ENCODE measurements at places on chromosomes 5 and 9.

DNA sequence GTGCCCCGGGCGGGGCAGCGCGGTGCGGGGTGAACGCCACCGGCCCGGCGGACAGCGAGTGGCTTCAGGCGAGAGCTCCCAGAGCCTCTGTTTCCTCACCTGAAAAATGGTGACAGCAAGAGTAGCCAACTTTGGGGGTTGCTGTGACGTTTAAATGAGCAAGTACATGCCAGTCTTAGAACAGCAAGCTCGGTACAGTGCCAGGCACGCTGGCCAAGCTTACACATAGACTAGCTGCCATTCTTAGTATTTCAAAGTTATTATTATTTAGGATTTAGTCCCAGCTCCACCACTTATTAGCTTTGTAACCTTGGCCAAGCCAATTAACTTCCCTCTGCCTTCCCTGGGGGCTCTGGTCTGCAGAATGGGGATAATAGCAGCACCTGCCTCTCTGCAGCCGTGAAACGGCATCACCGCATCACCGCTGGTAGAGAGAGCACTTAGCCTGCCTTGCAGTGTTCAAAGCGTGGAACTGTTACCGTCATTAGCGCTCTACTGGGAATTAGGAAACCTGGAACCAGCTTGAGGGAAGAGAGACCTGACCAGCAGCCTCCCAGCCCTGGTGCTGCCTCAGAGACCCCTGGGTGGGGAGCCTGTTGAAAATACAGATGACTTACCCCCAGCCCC, at the start of gene C9orf50:
TSS of gene C9orf50 (minus strand) at position 433 of the 627 bp plus-strand sequence. CDS start 527 bp downstream, outside the sequence.
- no peak for DNase-seq

- DNase-seq, result no peak
Measured at GRCh38 chr5:31861601-31862000, 222.7 kb downstream of the PDZD2 start.

DNA sequence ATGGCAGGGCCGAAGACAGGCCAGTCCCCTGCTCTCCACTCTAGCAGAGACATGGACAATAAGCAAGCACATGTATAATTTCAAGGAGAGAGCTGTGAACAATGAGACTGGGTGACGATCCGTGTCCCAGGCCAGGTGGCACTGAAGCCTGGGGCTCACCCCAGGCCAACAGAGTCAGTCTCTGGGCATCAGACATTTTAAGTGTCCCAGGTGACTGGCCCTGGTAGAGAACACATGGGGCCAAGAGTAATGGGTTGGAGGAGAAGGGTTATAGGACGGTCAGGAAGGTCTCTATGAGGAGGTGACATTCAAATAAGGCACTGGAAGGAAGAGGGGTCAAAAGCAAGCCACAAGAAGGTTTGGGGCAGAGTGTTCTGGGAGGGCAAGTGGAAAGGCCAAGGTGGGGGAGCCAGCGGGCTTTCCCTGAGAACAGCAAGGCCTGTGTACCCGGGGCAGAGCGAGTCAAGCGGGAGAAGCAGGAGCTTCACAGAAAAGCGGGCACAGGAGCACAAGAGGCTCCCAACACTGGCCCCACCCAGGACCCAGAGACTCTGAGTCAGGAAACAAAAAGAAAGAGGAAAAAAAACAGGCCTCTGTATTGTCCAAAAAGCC, 1.1 kb upstream of the AKNA start:
- DNase-seq, result no peak

DNA sequence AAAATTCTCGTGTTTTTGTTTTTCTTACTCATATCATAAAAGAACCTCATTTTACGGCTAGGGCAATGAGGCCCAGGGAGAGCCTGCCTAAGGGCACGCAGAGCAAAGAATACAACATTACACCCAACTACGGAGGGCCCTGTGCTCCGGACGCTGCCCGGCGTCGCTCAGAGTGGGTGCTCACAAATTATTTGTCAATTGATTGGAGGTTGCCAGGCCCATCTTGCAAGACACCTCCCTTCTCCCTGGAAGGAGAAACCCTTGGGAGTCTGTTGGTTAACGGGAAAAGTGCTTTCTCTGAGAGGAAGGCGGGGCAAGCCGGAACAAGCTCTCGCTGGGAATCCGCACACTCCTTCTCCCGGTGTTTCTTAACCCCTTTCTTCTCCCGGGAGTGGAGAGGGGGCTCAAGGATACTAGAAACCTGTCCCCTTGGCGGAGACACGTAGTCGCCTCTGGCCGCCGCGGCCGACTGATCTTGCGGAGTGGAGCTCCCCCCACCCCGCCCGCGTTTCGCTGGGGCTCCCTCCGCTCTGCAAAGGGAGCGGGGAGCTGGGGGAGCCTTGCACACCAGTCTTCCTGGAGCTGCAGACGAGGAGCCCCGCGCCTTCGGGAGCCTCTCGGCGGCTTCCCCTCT, 599.3 kb upstream of the SGCD start:
- DNase-seq, result no peak

GRCh38 chr5:177097016-177097985, 10.6 kb downstream of the FGFR4 start:
- no peak for DNase-seq

GRCh38 chr5:181188700-181189362, 16.2 kb downstream of the TRIM7 start:
- peak; percentile 77 for DNase-seq

DNA sequence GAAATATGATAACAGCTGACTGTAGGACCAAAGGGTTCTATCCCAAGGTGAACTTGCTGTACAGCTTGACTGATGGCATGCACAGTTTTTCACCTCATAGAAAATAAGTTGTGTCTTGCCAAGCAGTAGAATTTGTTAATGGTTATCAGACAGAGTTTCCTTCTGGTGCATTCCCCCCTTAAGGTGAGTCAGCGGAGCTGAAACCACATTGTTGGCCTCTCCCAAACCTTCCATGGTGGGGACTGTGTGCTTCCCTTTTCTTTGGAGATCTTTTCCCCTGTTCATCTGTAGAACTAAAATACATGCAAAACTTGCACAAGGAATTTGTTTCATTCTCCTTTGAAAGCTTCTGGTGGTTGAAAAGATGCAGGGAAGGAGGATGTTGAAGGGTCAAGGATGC, 179.8 kb downstream of the FGF1 start:
- DNase-seq, result no peak

DNA sequence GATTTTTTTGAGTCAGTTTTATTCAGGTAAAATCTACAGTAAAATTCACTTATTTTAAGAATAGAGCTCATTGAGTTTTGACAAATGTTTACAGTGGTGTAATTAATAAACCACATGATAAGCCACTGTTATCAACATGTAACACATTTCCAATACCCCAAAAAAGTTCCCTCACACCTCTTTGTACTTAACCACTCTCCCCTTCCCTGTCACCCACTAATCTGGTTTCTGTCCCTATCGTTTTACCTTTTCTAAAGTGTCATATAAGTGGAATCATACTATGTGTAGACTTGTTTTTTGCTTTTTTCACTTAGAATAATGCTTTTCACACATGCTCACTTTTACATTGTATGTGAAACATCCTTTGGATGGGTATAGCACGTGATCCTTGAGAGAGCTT, 127.2 kb downstream of the KDM4C start:
- no peak for DNase-seq

DNA sequence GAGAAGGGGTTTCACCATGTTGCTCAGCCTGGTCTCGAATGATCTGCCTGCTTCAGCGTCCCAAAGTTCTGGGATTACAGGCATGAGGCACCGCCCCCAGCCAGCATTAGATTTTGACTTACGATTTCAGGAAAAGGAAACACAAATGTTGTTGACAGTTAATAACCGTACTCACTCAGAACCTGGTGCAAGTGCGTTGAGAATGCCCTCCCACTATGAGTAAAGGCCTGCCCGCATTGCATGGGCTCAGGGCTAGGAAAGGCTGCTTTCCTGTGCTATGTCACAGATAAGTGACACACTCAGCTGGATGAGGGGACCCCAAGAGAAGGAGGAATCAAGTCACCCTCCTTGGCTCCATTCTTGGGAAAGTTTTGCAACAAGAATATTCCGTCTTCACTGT, 42.4 kb downstream of the NDST1 start:
- DNase-seq, result no peak

DNA sequence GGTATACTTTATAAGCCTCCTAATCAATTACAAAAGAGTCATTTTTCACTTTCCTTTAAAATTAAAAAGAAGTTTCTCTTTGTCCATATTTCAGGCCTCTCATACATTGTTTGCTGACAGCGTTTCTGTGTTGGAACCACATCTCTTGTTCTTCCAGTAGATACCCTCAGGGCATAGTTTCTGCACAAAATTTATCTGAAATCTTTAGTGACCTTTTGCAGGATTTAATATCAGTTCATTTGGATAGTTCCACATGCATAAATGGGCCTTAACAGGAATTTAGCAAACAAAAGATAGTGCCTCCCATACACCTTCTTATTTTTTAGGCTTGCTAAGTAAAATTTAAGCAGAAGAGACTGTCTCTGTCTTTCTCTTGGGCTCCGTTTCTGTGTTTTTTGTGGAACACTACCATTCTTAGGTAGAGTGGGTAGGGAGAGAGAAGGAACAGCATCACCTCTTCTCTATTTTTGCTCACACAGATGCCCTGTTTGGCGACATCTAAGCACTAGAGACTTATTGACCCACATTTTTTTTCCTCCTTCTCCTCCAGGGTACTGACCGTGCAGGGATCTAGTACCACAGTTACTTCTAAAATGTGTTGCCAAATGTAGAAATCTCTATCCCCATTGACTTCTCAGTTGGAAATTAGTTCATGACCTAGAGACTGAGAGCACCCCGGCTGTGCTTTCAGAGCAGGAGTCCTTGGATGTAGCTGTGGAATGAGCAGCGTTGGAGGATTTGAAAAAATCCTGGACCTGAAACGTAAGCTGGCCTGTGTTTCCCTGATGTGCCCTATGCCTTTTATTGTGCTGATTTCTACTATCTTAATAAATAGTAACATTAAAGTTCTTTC, 22.1 kb downstream of the ARHGAP26 start:
- no peak for DNase-seq

DNA sequence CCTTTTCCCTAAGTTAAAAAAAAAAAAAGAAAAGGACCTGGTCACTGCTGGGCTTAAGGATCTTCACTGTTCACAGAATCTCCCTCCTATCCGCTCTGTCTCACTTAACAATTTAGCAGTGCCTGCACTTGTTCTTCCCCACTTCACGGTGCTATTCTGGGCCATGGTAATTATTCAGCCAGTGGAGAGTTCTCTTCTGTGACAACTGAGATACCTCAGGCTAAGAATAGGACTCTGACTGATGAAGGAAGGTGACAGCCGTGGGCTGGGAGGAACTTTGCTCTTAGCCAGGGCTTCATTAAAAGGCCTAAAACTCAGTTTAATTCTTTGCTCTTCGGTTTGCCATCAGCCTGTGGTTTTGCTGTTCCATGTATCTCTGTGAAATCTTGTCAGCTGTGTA, 51.9 kb upstream of the ENTREP1 start:
- DNase-seq, result no peak

DNA sequence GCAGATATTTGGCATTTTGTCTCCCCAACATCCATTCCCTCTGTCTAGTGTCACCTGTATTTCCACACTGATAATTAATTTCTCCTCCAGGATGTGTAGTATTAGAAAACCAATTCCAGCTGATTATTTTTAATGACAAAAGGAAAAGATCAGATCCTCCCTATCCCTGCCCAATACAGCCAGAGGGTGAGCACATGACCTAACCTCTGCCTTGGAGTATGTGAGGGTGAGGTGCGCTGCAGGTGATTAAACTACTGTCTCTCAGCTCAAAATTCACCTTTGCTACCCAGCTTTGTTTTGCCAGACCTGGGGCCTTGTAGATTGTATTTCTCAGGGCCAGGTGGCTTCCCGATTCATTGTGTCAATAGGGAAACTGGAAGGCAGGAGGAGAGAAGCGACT, 402.1 kb downstream of the PRELID2 start:
- DNase-seq, result no peak

- DNase-seq, result no peak
Measured at GRCh38 chr5:132497488-132497997, 7.0 kb upstream of the IRF1 start.

DNA sequence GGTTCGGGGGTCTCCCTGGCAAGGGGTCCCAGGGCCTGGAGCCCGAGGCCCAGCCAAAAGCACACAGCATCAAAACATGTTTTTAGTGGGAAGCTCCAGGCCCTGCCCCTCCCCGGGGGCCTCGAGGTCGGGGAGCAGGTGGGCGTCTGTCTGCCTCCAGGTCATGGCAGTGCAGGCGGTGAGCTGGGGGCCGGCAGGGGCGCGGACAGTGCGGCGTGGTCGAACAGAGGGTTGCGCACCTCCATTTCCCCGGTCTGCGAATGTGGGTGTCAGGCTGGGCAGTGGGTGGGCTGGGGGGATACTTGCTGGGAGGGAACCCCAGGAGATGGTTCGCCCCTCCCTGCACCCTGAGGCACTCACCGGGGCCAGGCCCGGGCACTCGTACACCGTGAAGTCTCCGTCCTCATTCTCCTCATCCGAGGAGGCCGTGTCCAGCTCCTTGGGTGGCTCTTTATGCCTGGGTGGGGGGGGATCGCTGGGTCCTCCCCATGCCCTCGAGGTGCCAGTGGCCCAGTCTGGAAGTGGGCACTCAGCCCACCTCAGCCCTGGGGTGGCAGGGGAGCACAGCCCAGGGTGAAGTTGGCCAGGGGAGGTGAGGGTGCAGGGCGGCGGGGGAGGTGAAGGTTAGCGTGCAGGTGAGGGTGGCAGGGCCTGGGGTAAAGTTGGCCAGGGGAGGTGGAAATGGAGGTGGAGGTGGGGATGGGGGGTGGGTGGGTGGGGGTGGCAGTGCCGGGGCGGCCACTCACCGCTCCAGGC, 6.2 kb downstream of the NPDC1 start:
- DNase-seq, result no peak

- DNase-seq, result no peak
Measured at GRCh38 chr9:136209232-136209631, 4.3 kb upstream of the LHX3 start.

- no peak for DNase-seq
Measured at GRCh38 chr5:169728-170094, 21.6 kb upstream of the LRRC14B start.

GRCh38 chr5:81184749-81185110, 48.4 kb upstream of the CKMT2 start:
- no peak for DNase-seq

GRCh38 chr9:8651070-8651845, 851.7 kb upstream of the DMAC1 start:
- no peak for DNase-seq

DNA sequence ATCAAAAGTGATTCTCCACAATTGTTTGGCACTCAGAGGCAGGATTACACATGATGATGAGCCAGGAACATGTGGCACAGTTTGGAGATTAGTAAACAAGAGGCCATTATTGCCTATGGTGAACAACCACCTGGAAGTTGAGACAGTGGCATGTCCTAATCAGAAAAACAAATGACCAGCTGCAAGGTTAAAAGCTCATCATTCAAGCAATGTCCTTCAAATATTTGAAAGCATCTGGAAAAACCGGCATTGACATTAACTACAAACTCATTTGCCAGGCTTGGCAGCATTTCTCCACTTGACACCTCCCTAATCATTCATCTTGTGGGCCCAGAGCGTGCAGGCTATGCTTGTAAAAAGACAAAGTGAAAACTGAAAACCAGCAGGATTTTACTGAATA, 80.6 kb upstream of the MEGF10 start:
- DNase-seq, result no peak

DNA sequence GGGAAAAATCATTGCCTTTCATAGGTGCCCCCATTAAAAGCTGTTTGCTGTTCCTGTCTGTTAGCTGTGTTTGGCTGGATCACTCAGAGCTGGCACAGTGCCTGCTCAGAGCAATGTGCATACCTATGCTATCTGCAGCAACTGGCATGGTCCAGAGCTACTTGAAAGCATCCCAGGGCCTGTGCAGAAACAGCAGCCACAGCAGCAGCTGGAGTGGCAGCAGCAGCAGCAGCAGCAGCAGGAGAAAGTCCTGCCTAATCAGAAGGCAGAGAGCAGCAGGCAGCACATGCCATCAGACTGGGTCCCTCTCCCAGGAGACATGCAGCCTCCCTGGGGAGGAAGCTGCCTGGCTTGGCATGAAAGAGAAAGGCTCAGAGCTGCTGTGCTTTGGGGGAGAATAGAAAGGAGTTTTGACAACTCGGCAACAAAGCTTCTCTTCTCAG, 243.8 kb upstream of the WWC1 start:
- DNase-seq, result no peak

All from stimulated activated CD8-positive, alpha-beta memory T cell treated with anti-CD3 and anti-CD28 coated beads, Interleukin-7, amount 100 ng/mL, for 1 hour (primary cell).